ENCODE measurements at places on chromosomes 12 and 14.

DNA sequence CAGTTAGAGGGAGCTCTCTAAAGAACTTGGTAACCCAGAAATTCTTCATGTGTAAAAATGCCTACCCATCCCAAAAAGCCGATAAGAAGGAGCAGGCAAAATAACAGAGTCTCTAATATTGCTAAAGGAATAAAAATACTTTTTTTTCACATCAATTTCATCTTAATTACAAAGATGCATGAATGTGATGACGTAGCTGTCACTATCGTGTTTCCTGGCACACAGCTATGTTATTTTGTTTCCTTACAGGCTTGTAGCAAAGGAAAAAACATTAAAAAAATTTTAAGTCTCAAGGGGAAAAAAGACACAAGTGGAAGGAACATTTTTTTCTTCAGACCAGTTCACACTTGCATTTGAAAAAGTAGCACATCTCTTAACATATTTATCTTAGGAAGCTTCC is 10.3 kb upstream of the LGALS3 start:
- no peak for DNase-seq

DNA sequence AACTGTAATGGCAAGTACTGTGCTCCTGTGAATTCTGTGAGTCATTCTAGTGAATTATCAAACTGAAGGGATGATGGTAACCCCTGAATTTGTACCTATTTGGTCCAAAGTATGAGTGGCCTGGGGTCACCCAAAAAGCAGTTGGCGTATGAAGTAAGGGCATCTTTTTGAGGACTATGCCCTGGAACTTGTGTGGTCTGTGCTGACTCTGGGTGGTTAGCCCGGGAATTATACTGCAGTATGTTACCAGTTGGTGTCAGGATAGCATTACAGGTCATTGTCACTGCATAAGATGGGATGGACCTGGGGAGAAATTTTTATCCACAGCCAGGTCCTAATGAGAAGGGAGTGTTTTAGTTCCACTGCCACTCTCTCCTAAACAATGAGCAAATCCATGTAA is 174.7 kb downstream of the SSPN start:
- no peak for DNase-seq

DNA sequence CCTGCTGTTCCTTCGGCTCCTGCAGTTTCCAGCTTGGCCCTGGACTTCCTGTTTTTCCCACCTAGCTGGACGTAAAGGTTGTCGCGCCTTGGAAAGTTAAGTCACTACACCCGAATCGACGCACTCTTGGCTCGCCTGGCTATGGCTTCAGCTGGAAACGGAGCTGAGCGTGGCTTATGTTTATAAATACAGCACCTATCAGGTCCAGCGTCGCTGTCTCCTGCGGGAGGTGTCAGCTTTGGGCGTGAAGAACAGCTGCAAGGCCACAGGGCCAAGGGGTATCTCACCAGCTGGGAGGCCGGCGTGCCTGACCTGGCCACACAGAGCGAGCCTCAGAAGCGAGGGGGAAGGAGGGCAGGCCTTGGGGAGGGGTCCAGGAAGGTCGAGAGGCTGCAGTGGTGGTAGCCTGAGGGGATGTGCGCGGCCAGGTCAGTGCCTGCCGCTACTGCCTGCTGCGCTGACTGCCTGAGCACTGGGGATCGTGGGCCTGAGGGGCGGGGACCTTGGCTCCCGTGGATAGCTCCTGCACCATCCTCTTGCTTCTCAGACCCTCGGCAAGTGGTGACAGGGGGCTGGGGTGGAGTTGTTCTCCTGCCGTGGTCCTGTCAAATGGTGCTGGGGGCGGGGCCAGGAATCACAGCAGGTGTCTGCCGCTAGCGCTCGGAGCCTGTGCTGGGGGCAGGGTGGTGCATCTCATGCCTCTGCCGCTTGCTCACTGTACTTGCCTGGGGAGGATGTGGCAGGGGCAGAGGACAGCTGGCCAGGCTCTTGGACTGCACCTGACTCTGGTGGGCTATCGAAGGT is 12.5 kb downstream of the PACS2 start:
- DNase-seq = no peak

GRCh38 chr12:22656831-22657230 is 31.9 kb downstream of the ETNK1 start:
- no peak for DNase-seq
